Islet precursor cell (in vitro differentiated cells): ENCODE measurements at places on chromosomes 5 and 9.

GRCh38 chr5:96006291-96006690 is 44.6 kb upstream of the ELL2 start:
- no peak for DNase-seq

GRCh38 chr9:79662537-79662956 is 90.8 kb downstream of the TLE4 start:
- DNase-seq, result no peak

DNA sequence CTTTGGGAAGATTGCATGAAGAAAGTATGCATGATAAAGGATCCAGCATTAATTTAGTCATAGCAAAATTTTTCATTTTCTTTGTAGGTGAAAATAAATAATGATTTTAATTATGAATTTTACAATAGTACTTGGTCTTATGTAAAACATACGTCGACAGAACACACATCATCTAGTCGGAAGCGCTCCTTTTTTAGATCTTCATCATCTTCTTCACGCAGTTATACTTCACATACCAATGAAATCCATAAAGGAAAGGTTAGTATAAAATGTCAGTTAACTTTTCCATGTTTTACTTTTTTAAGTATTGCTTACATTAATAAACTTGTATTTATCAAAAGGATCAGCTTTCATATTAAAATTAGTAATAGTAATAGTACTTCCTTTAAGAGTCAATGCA is 35.8 kb downstream of the C7 start:
- no peak for DNase-seq

DNA sequence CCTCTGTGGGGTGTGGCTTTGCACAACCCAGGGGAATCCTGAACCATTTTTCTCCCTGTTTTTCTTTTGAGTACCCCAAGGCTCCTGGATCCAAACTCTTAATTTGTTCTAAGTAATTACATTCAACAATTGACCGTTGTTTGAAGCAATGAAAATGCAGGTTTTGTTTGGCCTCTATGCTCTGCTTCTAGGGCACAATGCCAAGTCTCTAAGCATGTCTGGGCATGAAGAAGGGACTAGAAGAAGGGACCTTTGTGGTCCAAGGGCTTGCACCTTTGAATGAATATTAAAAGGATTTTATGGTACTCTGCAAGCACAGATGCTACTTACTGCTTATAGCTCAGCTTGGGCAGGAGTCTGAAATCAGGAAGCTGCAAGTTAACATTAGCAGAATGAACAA is 6.6 kb upstream of the ENC1 start:
- no peak for DNase-seq

DNA sequence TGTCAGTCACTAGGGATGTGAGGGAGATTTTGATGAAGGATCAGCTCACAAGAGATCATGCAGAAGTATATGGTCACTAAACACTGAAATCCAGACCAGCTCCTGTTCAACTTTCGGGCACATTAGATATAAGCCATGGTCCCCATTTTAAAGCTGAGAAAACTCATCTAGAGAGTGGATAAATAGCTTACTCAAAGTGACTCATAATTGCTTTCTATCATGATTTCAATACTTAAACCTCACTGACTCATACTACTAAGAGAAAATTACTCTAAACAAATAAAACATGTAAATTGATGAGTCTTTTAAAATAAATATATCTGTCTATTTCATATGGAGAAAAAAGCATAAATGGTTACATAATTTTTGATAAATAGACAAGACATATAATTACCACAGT is 567.7 kb downstream of the TLR4 start:
- DNase-seq, result no peak

DNA sequence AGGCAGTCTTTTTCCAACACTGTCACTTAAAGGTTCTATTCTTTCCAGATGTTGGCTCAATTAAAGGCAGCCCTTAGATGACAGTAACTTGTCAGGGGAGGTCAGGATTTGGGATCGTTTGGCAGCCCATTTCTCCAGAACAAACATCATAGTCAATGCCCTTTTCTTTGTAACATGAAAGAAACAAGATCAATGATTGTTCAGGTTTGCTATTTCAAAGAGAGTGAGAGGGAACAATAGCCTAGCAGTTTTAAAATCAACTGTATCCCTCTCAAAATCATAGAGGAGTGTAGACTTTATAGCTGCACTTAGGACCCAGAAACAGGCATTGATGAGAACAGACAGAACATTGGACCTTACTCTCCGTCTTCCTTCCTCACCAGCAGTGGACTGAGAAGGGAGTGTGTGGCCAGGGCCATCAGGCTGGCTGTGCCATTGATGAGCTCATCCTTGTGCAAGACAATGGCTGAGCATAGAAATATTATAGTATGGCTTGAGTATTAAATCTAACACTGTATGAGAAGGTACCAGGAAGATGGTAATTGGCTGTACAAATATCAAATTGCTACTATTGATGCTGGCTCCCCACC is 130.0 kb downstream of the PIP5K1B start:
- DNase-seq, result no peak

DNA sequence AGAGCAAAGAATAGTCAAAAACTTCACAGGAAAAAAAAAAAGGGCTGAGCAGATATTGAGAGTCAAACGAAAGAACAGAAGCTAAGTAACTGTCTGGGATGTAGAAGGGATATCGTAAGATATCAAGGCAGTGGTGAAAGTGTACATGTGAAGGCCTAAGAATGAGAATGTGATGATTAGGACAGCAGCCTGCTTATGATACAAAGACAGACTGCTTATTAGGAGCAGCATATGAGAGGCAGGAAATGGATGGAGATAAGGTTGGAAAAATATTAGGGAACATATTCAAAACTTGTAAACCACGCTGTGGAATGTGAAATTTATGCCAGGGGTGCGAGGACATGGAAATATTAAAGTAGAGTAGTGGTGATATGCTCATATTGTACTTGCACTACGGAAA is 133.1 kb upstream of the FAM174A start:
- DNase-seq, result no peak

GRCh38 chr9:78300209-78300608 is 3.3 kb downstream of the PSAT1 start:
- peak; percentile 25 for DNase-seq

DNA sequence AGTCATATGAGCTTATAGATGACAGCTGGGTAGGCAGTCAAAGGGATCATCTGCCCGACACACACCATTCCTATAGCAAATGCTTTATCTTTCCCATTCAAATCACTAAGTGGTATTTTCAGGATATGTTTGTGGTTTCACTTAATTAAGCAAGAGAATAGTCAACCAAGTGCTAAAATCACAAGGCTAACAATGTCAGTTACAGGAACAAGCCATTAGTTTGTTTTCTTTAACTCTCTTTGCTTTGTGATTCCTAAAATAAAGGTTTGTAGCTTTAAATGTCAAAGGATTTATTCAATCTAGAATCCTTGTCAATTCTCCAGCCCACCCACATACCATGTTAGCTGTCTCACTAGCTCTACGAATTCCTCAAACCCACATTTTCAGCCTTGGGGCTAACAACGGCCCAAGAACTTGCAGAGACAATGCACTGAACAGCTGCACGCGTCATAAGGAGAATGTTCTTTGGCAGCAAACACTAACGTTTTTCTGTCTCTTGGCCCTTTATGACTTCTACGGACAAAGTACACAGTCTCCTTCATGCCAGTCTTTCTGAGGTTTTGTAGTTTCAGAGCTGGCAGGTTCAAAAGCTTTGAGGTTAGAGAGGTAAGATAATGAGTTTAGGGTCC is 56.6 kb downstream of the ELAVL2 start:
- DNase-seq, result peak; percentile 93

DNA sequence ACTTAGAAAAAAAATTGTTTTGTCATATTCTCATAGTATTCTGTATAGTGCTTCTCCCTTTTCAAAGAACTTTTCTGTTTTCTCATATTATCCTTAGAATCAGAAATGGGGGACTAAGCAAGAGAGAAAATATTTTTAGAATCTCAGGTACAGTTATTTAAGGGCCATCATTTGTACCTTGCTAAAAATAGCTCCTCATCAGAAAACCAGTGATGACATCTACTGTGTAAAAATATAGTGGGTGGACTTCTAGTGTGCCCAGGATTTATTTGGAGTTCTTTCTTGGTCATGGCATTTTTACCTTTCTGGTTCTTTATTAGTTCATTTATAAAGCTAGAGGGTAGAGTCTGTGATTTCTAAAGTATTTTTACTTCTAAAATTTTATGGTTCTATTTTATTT is 82.5 kb downstream of the CSNK1G3 start:
- no peak for DNase-seq

GRCh38 chr5:15387931-15388524 is 112.0 kb upstream of the FBXL7 start:
- no peak for DNase-seq

GRCh38 chr9:135262248-135262647 is 174.8 kb downstream of the OLFM1 start:
- DNase-seq, result no peak

GRCh38 chr5:168334280-168334679 is 42.8 kb downstream of the WWC1 start:
- DNase-seq, result no peak

DNA sequence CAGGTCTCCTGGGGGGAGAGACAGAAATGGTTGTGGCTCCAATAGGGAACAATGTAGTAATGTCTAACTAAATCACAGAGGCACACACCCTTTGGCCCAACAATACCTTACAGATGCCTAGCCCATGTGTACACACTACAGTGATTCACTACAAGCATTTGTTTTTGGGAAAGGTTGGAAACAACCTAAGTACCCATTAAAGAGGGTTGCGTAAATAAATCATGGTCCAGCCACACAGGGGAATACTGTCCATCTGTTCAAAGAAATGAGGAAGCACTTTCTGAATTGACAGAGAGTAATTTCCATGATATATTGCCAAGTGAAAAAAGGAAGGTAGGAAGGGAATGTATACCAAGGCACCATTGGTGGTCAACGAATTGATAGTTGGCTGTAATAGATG is 22.0 kb upstream of the GTF3C5 start:
- DNase-seq, result no peak

DNA sequence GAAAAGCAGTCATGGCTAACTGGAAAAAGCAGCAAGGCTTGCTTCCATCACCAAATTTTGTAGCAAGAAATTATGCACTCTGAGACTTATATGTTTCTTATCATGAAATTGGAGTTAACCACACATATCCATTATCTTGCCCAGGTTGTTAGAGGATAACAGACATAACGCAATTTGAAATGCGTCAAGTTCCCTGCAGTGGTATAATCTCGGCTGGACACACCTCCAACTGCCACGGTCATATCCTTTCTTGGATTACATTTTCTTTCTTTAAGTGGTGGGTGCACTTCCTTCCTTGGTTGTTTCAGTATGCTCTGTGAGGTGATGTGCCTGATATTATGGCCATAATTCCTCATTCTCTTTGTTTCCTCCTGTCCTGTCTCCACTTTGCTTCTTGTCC is 695.0 kb upstream of the DMAC1 start:
- DNase-seq, result no peak

- DNase-seq, result no peak
Observed at GRCh38 chr5:6849316-6850105, 136.3 kb downstream of the TENT4A start.

- no peak for DNase-seq
Observed at GRCh38 chr9:89562186-89562814, 42.5 kb upstream of the GADD45G start.

DNA sequence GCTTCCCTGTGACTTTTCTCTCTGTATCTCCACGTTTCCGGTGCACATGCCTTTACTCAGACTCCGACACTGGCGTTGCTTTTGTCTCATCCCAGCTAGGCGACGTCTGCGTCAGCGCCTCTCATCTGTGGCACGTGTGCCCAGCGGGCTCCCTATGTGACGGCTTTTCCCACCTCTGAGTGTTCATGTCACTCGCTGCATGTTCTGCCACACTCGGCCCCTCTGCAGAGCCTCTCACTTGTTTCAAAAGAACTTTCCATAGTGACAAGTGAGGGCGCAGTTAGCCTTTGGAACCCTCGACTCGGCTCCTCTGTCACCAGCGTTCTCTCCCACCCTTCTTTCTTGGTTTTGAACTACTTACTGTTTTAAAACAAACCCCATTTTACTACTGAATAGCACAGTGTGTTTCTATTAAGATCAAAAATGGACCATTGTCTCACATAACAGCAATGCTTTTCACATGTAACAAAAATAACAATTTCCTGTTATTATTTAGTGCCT is 113.4 kb upstream of the CACNA1B start:
- peak; percentile 35 for DNase-seq

GRCh38 chr9:77891128-77891800 is 140.3 kb downstream of the GNAQ start:
- no peak for DNase-seq

DNA sequence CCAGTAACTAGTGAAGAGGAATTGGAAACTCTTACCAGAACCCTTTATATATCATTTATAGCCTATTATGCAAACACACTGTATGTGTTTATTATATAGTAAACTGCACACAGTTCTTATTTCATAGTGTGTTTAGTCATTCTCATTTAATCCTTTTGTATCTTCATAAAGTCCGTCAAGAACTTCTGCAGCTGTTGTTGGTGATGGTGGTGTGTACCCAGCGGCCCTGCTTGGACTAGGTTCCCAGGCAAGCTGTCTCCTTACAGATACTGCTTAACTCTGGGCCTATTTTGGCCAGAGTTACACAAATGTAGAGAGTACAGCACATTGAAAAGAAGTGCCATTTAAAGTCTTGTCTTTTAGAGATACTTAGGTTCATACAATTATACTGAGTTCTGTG is 231.9 kb downstream of the NDUFS4 start:
- no peak for DNase-seq

DNA sequence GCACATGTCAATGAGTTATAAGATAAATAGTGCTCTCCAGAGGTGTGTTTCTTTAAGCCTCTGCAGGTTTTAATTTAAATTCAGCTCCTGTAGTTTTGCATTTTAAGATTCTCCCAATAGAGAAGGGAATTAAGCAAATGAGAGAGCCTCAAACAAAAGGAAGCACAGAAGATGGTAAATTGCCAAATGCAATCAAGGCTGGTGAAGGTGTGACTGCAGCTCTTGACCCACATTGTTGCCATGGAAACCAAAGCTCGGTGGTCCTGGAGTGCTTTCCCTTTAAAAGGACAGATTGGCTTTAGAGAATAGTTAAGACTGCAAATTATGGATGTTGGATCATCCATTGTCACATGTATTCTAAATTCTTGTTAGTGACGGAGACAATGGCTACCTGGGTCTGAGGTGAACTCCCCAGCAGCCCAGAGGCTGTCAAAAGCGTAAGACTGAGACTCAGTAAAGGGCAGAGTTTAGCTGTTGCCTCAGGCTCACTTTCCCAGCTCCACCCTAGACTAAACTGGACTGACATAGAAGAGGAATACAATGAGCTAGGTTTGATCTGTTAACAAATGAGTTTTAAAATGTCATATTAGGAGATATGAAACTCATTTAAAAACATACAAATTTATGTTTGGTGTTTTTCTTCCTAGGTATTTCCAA is 12.3 kb downstream of the GAPT start:
- DNase-seq, result no peak

- DNase-seq, result peak; percentile 88
Observed at GRCh38 chr9:109745335-109746283, 34.4 kb upstream of the PALM2AKAP2 start.

DNA sequence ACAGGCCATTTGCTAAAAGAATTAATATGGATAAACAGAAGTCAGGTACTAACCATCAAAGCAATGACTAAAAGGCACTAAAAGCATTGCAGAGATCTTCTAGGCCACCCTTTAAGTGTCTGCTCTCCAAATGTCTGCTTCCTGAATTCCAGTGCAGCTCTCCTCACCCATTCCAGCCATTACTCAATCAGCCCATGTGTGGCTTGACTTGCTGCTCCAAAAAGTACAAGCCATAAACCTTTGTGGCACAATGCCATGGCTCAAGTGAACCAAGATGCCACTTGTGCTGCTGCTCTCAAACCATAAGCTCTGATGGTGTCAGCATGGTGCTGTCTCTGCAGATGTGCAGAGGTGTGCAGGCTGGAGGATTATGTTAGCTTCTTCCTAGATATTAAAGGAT is 290.2 kb upstream of the POU5F2 start:
- peak; percentile 55 for DNase-seq

- no peak for DNase-seq
Observed at GRCh38 chr9:19490828-19491227, 82.0 kb downstream of the ACER2 start.
